ENCODE measurements at places on chromosomes 16 and 17.

DNA sequence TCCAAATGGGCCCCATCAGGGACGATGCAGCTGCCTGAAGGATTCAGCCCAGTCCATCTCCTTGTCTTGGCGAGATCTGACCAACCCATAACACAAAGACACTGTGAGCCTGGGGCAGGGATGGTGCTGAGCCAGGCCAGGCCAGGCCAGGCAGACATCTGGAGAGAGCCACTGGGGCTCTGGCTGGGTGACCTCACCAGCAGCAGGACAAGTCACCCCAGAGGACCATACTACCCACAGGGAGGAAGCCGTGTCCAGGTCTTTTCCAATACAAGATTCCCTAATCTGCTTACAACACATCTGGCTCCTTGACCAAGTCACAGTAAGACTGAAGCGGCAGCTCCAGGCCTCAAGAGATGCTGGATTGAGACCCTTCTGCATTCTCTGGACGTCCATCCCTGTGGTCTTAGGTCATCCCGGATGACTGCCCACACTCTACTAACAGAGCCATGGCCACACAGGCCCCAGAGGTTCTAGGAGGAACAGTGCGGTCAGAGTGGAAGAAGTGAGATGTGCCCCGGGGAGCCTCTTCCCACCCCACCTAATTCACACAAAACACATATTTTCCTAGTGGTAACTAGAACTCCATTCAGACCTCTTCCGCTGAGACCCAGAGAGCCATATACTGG is 81.8 kb upstream of the RCVRN start:
- DNase-seq: no peak

DNA sequence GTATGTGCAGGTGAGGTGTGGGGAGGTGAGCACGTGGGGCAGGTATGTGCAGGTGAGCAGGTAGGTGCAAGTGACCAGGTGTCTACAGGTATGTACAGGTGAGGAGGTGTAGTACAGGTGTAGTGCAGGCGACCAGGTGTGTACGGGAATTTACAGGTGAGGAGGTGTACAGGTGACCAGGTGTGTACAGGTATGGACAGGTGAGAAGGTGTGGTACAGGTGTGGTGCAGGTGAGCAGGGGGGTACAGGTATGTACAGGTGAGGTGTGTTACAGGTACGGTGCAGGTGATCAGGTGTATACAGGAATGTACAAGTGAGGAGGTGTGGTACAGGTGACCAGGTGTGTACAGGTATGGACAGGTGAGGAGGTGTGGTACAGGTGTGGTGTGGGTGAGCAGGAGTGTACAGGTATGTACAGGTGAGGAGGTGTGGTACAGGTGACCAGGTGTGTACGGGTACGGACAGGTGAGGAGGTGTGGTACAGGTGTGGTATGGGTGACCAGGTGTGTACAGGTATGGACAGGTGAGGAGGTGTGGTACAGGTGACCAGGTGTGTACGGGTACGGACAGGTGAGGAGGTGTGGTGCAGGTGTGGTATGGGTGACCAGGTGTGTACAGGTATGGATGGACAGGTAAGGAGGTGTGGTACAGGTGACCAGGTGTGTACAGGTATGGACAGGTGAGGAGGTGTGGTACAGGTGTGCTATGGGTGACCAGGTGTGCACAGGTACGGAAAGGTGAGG is 12.8 kb upstream of the DBNDD1 start:
- no peak for DNase-seq

- no peak for DNase-seq
Observed at GRCh38 chr17:59668816-59669215, 38.4 kb downstream of the PTRH2 start.

- DNase-seq: no peak
Observed at GRCh38 chr17:56169621-56170020, 16.3 kb downstream of the ANKFN1 start.

DNA sequence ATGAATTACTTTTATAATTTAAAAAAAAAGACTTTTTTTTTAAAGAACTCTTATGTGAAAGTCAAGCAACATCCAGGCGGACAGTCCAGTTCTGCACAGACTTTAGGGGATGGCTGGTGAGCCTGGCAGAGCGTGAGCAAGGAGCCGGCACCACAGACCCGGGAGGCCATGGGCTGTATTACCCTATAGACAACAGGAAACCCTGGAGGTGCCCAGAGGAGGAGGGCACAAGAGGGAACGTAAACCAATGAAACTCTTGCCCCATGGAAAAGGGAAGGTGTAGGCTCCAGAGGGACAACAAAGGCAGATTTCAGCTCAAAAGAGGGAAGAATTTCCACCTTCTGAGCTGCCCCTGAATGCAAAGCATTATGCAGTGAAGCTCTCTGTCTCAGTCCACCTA is 25.5 kb upstream of the RPH3AL start:
- DNase-seq: no peak

DNA sequence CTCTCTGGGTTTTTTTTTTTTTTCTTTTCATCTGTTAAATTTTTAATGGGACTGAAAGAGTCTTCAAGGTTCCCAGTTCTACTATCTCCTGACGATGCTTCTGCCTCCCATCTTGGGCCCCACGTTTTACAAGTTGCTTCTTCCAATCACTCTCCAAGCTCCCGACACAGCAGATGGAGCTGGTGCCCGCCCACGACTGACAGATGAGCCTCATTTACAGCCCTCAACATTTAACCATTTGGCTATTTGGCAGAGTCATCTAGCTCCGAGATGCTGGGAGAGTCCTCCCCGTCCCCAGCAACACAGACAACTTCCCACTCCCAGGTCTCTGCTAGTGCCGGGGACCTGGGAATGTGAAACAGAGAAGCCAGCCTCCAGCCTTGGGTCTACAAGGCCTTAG is 276.9 kb downstream of the SHISA9 start:
- no peak for DNase-seq

- DNase-seq: peak; percentile 91
Observed at GRCh38 chr17:18182978-18183333, 672 bp upstream of the ALKBH5 start.

- no peak for DNase-seq
Observed at GRCh38 chr16:67879462-67879861, 5.2 kb upstream of the NRN1L start.

- peak; percentile 61 for DNase-seq
Observed at GRCh38 chr16:10616756-10617640, 36.6 kb upstream of the EMP2 start.

DNA sequence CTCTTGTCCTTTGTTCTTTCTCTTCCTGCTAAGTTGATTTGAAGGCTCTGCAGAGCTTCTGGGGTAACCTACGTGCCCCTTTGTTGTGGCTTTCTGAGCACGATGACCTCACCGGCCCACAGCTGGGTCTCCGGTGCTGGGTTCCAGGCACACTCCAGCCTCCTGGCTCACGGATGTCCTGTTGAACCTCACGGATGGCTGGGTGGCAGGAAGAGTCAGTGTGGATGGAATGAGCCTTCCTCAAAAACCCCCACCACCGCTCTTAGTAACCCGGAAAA is 116.0 kb downstream of the SOCS1 start:
- DNase-seq: no peak

DNA sequence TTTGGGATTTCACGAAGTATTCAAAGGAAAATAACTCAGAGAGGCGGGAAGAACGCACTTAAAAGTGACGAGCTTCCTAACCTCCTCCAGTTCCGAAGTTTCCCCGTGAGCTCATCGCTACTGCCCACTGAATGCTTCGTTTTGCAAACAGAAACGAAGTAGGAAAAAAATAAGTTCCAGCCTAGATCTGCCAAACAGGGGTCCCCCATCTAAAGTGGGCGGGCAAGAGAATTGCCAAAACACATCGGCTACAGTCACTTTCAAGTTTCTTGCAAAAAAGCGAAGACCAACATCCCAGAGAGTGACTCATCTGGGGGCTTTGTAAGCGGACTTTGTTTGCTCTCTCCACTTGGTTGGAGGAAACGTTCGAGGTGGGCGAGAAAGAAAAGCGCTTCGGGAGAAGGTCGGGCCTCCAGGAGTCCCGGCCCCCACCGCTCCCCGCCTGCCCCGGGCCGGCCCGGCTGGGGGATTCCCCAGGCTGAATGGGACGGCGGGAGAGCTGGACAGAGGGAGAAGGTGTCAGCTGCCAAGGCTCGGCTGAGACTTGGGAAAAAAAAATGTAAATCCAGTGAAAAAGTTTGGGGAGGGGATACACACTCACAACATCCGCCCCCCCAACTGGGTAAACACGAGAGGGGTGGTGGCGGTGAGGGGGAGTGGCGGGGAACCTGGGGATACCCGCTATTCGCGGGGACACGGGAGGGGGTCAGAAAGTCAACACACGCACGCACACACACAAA is 1.0 kb downstream of the VEZF1 start:
- DNase-seq: no peak

DNA sequence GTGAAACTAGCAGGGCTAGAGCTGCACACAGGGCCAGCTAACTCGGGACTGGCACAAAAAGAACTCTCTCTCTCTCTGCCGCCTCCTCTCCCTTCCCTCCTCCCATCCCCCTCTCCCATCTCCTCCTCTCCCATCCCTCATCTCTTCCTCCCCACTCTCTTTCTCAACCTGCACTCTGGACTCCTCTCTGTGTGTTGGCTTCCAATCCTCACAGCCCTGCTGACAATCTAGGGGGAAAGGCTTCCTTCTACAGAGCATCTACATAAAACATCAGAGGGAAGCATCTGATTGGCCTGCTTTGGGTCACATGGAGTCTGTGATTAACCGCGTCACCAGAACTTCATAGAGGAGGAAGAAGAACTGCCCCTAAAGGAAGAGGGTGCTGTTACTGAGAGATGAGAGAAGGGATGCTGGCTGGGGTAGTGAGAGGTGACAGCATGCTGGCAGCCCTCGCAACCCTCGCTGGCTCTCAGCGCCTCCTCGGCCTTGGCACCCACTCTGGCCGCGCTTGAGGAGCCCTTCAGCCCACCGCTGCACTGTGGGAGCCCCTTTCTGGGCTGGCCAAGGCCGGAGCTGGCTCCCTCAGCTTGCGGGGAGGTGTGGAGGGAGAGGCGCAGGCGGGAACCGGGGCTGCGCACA is 12.8 kb upstream of the ZFP90 start:
- DNase-seq: no peak

GRCh38 chr16:64627288-64627687 is 494.6 kb downstream of the CDH11 start:
- DNase-seq: no peak

DNA sequence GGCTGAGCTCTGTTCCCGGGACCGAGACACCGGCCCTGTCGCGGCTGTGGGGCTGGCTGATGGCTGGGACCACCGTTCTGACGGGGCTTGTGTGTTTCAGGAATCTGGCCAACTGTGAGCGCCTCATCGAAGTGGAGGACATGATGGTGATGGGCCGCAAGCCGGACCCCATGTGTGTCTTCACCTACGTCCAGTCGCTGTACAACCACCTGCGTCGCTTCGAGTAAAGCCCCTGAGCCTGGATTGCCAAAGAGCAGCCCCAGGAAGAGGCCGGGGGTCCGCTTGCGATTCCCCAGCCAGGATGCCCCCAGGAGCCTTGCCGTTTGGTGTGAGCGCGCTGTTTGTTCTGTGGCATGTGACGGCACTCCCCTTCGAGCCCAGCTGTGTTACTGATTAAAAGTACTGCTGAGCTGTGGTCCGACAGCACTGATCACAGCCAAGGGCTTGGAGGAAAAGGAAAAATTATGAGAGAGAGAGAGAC is 23.0 kb downstream of the SMTNL2 start:
- DNase-seq: no peak

- DNase-seq: no peak
Observed at GRCh38 chr16:50490828-50491227, 57.4 kb upstream of the NKD1 start.

DNA sequence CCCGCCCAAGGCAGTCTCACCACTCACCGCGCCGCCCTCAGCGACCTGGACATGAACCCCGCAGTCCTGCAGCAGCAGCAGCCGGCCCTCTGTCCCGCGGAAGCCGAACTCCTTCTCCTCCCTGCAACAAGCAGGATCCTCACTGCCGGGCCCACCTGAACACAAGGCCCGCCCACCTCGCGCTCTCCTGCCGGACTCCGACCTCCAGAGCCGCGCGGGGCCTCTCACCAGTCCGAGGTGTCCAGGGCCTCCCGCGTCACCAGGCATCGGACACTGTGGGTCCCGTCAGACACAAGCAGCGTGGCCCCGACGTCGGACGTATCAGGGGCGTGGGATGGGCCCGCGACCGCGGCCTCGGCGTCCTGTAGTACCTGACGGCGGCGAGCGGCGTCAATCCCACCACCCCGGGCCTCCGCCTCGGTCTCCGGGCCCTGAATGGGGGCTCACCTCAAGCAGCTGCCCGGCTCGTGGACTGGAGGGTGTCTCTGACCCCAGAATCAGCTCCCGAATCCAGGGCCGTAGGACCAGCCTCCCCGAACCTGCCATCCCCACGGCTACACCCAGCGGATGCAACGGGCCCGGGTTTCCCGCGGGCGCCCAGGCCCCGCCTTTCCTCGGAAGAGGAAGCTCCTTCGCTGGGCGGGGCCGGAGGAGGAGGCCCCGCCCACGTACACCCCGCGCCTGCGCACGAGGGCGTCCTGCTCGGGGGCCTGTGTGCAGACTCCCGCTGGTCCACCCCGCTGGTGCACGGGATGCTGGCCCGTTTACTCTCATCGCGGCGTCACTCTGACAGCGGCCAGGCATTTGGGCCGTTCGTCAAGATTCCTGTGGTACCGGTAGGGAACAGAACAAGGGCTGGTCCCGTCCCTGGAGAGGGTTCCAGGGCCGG is at the start of gene ACD:
Gene ACD, minus strand, starts transcription at position 586 of the 889 bp plus-strand sequence. Its CDS starts 40 bp downstream, at position 546.
- DNase-seq: peak; percentile 93

- no peak for DNase-seq
Observed at GRCh38 chr17:42809250-42809649, 10.6 kb downstream of the CNTD1 start.

DNA sequence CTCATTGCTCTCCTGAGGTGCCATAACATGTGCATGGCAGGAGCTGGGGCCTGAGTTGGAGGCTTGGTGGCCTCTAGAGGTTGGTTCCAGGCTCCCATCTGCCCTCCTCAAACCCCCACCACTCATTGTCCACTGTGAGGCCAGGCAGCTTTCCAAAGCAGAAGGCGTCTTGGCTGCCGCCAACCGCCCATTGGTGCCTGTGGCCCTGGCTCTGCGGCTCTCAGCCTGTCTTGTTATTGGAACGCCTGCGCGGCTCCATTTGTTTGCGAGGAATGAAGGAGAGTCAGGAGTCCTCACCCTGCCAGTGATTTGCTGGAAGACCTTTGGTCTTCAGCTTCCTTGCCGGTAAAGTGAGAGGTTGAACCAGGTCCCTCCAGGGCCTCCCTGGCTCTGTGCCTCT is 43.6 kb downstream of the OR1D5 start:
- no peak for DNase-seq
